ENCODE measurements at places on chromosomes 4 and X.

GRCh38 chrX:72169008-72169728 lies 12.4 kb upstream of the PIN4 start:
- peak; percentile 75 for DNase-seq

- DNase-seq, result no peak
These were observed 40.2 kb downstream of the HMX1 start for GRCh38 chr4:8831221-8832112.

- no peak for DNase-seq
These were observed 141.7 kb downstream of the PAPSS1 start for GRCh38 chr4:107578321-107578720.

DNA sequence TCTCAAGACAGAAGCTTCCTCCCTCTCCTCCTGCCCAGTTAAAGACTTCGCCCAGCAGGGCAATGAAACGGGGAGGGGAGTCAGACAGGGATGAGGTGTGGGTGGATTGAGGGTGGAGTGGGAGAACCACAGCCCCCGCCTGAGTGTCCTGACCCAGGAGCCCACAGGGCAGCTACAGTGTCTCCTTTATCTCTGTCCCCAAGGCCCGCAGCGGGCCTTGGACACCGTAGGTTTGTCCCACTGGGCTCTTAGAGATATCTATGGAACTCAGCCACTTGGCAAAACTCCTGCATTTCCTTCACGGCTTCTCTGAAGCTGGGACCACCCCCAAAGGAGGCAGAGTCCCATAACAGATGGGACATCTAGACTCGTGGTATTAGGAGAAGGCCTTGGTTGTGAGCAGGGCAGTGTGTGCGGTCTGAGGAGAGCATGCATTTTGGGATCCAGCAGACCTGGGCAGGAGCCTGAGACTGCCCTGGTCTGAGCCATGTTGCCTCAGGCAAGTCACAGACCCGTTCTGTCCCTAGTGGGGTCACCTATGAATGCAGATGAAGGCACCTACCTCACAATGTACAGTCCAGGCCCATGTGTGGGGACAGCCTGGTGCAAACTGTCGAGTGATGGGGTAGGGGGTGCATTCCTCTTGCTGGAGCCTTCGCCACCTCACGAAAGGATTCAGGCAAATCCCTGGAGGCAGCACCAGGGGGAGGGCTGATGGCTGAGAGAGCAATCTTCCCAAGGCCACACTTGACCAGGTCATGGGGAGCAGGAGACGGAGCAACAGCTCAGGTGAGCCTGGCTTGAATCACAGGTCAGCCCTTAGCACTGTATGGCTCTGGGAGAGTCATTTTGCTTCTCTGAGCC lies 225.7 kb upstream of the PSAPL1 start:
- DNase-seq, result no peak

GRCh38 chr4:184053434-184053833 lies 148.3 kb downstream of the STOX2 start:
- no peak for DNase-seq

DNA sequence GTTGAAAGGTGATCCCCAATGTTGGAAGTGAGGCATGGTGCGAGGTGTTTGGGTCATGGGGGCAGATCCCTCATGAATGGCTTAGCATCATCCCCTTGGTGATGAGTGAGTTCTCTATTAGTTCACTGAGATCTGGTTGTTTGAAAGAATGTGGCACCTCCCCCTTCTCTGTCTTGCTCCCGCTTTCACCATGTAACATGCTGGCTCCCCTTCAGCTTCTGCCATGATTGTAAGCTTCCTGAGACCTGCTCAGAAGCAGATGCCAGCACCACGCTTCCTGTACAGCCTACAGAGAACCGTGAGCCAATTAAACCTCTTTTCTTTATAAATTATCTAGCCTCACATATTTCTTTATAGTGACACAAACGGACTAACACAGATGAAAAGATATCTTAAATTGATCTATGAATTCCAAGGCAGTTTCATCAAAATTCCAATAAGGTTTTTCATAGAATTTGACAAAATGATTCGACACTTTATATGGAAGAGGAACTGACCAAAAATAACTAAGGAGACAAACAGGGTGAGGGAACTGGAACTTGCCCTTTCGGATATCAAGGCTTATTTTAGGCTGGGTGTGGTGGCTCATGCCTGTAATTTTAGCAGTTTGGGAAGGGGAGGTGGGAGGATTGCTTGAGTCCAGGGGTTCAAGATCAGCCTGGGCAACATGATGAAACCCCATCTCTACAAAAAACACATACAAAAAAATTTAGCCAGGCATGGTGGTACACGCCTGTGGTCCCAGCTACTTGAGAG lies 56.9 kb upstream of the OGT start:
- no peak for DNase-seq

DNA sequence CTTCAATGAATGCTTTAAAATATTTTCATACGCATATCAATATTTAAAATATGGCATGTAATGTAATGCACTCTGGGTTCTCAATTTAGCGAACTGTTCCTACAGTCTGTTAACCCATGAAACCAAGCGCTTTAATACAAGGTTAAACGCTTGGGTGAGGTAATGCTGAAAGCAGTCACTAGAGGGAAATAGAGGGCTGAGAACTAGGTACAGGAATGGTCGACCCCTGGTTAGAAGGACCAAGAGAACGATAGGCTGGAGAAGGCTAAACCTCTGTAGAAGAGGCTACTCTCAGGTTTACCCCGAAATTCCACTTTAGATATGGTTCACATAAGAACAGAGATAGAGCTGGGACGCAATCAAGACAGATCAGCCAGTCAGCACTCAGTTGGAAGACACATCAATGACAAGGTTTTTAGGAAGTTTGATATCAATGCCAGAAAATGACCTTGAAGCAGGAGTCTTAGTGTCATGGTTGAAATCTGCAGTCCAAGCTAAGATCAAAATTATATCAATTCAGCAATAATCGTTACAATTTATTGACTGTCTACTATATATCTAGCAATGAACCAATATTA lies 26.9 kb downstream of the ARSJ start:
- DNase-seq, result peak; percentile 15

- DNase-seq, result no peak
These were observed 226.2 kb downstream of the HS6ST2 start for GRCh38 chrX:132732236-132732635.
